Nucleus accumbens (tissue), 56 donors: ENCODE measurements at places on chromosomes 4 and X.

- DNase-seq = no peak
Observed at GRCh38 chr4:185358514-185358913, 37.2 kb downstream of the LRP2BP start.

GRCh38 chr4:41728573-41728913 is 20.0 kb downstream of the PHOX2B start:
- DNase-seq = no peak

- no peak for DNase-seq
Observed at GRCh38 chr4:80141543-80141942, 55.8 kb upstream of the PRDM8 start.

GRCh38 chr4:76953956-76954355 is 4.4 kb downstream of the SEPTIN11 start:
- no peak for DNase-seq

DNA sequence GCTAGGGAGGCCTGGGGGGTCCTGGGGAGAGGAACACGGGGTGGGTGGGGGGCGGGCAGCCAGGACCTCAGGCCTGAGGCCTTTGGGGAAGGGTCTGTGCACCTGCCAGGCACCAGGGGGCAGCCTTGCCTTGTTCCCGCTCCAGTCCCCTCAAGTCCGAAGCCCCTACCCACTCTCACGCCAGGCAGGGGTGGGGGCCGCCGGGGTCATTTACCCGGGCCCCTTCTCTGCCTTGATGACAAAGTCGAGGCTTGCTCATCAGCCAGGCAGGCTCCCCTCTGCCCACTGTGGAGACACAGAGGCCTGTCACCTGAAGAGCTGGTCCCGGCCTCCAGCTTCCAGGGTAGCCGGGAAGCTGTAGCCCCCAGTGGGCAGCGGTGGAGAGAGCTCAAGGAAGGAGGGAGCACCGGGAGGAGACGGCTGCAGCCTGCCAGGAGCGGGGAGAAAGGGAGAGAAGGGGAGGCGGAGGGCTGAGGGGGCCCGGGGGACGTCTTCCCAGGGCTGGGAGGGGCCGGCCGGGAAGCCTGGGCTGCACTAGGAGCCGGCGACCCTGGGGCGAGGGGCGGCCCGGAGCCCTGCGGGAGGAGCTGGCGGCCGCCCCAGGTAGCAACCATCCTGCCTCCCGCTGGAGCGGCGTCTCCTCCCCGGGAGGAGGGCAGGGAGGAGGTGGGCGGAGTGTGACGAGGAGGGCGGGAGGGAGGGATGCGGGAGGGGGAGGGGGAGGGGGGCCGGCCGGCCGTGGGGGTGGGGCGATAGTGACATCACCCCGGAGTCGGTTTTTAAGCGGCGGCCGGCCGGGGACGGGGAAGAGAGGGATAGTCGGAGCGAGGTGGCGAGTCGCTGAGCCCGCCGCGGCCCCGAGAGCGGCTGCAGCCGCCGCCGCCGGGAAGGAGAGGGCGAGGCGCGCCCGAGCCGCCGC is at the start of gene SLC6A8:
Gene SLC6A8, plus strand, starts transcription at position 806 of the 919 bp plus-strand sequence. CDS start 649 bp downstream, outside the sequence.
- peak; percentile 70 for DNase-seq

DNA sequence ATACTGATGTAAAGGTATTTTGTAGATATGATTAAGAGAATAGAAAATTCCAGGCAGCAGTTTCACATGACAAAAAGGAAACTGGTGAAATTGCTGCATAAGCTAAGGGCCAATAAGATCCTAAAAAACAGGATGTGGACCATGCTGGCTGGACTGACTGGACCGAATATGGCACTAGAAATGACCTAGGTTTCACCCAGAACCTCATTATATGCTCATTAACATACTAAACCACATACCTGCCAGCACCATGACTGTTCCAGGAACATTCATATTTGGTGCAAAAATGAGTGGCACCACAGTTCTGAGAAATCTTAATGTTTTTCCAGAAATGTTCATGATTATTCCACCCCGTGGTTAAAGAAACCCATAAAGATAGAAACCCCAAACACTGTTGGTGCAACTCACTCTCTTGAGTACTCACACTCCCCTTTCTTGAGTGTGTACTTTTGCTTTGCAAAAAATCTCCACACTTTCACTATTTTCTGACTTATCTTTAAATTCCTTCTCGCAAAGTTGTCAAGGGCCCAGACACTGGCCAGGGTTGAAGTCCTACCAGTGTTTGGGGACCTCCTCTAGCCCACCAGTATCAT is 74.0 kb downstream of the FANCB start:
- no peak for DNase-seq

DNA sequence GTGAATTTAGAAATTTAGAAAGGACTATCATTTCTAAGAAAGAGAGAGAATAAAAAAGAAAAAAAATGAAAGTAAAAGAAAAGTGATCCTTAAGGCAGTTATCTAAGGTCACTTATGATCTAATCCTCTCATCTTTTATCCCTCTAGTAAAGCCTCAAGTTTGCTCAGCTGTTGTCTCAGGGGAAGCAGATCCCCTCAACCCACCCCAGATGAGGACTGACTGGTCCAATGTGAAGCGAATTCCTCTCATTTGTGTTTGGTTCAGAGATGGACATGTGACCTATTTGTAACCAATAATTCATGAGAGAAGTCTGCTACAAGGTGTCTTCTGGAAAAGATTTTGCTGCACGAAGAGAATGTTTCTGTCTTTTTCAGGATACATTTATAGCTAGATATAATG is 1591.3 kb downstream of the ADGRL3 start:
- no peak for DNase-seq

DNA sequence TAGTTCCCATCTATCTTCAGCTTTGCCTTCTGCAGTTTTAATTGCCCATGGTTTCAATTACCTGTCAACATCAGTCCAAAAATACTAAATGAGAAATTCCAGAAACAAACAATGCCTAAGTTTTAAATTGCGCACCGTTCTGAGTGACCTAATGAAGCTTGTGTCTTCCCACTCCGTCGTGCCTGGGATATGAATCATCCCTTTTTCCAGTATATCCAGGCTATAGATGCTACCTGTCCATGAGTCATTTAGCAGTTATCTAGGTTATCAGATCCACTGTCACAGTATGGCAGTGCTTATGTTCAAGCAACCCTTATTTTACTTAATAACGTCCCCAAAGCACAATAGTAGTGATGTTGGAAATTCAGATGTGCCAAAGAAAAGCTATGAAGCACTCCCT is 363.6 kb upstream of the FAM241A start:
- no peak for DNase-seq

DNA sequence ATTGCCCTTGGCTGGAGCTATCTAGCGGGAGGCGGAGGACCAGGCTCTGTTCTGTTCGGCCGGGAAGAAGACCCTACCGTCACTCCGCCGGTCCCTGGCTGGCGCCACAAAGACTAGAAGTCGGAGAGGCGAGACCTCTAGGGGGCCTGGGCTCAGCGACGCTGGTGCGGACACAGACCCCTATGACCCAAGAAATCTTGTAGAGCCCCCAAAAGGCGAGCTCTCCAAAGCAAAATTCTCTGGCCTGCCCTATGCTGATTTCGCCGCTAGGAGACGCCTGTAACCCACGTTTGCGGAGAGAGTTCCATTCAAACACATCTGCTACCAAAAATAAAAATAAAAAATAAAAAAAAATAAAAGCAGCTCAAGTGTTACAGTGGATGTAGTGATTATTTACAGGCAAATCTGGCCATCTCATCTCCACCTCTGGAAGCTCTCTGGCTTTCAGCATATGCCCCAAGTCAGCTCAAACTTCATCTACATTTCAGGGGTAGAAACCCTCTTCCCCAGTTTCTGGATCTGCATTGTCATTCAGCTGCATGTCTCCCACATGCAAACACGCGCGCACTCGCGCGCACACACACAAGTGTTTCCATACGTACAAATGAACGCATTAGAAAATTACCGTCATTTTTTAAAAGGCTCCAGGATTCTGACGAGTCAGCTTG is 2.4 kb upstream of the PCDH10 start:
- peak; percentile 71 for DNase-seq

DNA sequence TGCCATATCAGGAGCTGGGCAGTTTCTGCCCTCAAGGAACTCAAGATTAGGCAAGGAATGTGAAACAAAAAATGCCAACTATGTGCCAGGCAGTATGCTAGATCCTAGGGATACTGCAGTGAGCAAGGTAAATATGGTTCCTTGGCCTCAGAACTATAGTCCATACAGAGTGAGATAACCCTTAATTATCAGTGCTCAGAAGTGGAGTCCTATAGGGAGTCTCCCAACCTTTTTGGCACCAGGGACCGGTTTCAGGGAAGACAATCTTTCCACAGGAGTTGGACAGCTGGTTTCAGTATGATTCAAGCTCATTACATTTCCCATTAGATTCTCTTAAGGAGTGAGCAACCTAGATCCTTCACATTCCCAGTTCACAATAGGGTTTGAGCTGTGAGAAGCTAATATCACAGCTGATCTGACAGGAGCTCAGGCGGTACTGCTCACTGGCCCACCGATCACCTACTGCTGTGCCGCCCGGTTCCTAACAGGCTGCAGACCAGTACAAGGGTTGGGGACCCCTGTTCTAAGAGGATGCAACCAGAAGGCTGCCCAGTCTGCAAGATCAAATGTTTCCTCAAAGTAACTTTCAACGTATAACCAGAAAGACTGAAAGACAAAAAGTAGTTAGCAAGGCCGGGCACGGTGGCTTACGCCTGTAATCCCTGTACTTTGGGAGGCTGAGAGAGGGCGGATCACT is 1.7 kb upstream of the SRP72 start:
- no peak for DNase-seq

GRCh38 chrX:68083510-68083909 is 349.8 kb downstream of the OPHN1 start:
- no peak for DNase-seq

DNA sequence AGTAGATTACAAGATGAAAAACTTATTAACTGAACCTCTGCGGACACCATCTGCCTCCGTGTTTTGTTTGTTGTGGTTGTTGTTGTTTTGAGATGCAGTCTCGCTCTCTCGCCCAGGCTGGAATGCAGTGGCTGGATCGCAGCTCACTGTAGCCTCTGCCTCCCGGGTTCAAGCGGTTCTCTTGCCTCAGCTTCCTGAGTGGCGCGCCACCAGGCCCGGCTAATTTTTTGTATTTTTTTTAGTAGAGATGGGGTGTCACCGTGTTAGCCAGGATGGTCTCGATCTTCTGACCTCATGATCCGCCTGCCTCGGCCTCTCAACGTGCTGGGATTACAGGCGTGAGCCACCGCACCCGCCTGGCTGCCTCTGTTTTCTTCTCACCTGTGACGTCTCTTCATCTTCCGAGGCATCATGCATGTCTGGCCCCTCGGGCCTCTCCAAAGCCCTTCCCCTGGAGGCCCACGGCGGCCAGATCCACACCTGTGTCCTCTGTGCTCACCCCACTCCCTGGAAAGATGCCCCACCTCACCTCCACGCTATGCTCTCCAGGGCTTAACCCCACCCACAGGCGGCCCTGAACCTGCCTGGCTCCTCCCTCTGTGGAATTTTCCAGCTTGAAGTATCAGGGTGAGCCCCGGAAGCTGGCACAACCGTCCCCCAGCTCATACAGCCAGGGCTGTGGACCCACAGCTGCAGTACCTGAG is 77.0 kb upstream of the MXD4 start:
- no peak for DNase-seq

DNA sequence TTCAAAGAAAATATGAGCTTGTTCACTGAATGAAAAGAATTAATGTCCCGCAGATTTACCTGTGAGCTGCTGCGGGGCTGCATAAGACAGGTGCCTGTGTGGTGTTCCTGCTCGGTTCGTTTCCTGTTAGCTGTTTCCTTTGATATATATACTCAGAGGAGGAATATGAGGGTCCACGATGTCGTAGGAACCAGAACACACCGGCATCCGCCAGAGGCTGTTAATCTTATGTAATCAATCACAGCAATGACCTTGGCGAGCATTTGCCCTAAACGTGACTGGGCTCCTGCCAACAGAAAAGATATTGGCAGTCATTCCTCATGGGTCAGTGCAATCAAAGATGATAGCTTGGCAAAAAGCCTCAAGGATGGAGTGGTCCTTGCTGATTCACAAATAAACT is 260.1 kb downstream of the EVC2 start:
- DNase-seq = no peak

GRCh38 chr4:64330143-64330542 is 79.1 kb downstream of the TECRL start:
- no peak for DNase-seq
